ENCODE measurements at places on chromosomes 11 and 22. TPM values are rescaled to one million over a fixed set of nuclear protein-coding genes. Genes with fewer than 3 reads are reported as not detected.

YPEL4 gene
- 1.7 TPM for total RNA-seq

B4GALNT4 gene
- total RNA-seq, result 0.51 TPM

DDI1 gene
- total RNA-seq, result not detected

DNA sequence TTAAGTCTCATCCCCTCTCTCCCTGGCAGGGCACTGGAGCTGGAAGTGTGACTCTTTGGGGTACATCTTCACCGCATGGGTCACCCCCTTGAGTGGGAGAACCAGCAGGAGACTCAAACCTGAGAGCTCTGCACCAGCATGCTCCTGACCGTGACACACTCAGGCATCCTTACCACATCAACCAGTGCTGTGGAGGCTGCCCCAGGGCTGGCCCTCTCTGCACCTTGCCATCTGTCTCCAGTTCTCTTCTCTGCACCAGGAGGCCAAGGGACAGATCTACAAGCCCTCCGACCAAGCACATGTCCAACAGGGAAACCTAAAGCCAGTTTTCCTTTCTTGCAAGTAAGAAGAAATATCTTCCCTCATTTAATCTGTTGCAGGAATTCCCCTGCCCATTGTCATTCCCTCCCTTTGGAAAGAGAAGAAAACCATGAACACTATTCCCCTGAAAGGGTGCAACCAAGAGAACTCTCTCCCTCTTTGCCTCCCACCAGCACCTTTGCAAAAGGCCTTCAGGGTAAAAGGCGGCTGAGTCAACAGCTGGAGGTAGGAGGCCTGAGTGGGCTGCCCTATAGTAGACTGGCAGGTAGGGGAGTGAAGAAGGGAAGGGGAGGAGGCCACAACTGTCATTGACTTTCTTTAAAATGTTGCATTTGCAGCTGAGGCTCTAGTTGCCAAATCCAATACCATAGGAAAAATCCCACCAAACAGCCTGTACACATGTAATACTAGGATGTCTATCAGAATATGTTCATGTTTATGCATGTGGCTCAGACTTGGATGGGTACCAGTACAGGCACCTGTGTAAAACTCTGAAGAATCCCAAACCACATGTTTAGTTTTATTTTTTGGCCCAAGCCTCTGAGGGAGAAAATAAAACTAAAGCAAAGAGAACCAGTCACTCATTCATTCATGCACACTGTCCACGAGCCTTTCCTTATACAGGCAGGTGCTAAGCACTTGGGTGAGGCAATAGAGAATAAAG, 117.0 kb downstream of the WT1 start:
- no peak for DNase-seq

DNA sequence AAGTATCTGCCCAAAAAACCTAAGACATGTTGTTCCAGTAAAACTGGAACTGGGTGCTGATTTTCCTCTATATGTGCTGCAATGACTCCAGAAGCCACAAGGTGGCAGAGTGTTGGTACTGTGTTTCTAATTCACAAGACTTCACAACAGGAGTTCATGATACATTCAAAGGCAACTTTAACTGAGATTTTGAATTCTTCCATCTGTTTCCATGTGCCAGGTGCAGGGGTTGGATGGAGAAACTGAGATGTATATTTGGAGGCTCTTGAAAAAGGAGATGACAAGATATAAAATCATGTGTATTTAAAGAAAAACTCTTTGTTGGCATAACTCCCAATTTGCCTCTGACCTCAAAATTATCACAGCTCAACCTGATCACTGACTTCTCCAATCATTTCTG, 1098.6 kb upstream of the CCDC90B start:
- no peak for DNase-seq

- DNase-seq, result no peak
These were observed 307.5 kb downstream of the NTM start for GRCh38 chr11:131677828-131678470.

DNA sequence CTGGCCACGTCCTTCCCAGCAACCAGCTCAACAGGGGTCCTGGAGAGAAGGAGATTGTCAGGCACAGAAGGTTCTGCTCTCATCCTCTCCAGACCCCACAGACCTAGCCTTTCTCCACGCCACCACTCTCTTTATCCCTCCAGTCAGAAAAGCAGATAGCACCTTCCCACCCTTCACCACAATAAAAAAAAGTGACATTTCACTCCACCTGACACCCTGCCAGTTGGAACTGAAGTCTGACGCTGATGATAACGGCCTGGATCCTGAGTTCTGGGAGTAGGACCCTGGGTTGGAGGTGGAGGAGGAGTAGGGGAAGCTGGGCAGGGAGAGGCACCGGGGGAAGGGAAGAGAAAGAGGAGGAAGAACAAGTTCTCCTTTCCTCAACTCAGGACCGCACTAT, 127.5 kb upstream of the ANO1 start:
- DNase-seq, result no peak

CHRM1 gene
- not detected for total RNA-seq

GRCh38 chr11:12137938-12138731, 27.7 kb downstream of the MICAL2 start:
- DNase-seq, result peak; percentile 11

DNA sequence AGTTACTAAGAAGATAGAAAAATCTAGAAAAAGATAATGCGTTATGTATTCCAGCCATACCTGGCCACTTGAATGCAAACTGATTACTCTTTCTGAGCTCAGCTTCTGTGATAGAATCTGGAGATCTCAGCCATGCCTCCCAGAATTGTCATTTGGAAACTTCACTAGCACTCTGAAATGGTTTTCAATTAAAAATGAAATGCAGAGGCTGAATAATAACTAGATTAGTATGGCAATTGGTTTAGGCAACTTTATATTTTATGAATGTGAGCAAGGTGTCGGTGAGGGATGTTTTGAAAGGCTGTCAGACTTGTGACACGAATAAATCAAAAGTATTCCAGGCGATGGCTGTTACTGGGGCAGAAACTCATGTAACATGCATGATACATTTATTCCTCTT, 128.8 kb upstream of the SORL1-AS1 start:
- no peak for DNase-seq

- no peak for DNase-seq
These were observed 108.8 kb downstream of the MPPED1 start for GRCh38 chr22:43520632-43521039.

BARX2 gene
- total RNA-seq, result not detected

DAGLA gene
- 3.0 TPM for total RNA-seq

SERHL2 gene
- 1.8 TPM for total RNA-seq

DNA sequence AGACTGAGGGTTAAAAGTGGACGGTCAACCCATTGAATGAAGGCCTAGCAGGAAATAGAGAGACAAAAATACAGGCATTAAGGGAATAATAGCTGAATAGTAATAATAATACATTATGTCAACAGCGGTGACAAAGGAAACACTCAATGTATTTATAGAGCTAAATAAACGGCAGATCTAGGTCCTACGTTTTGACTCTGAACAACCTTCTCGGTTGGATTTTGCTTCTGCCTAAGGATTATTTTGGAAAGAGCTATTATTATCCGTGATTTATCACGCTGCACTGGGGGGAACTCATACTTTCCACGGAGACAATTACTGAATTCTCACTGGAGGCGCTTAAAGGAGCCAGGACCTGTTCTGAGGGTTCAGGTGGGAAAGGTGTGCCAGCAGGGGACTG, 118.2 kb upstream of the KIRREL3 start:
- no peak for DNase-seq

- DNase-seq, result no peak
These were observed 397.0 kb downstream of the ETS1 start for GRCh38 chr11:128190312-128190711.

FIBIN gene
- total RNA-seq, result 3.6 TPM

DNA sequence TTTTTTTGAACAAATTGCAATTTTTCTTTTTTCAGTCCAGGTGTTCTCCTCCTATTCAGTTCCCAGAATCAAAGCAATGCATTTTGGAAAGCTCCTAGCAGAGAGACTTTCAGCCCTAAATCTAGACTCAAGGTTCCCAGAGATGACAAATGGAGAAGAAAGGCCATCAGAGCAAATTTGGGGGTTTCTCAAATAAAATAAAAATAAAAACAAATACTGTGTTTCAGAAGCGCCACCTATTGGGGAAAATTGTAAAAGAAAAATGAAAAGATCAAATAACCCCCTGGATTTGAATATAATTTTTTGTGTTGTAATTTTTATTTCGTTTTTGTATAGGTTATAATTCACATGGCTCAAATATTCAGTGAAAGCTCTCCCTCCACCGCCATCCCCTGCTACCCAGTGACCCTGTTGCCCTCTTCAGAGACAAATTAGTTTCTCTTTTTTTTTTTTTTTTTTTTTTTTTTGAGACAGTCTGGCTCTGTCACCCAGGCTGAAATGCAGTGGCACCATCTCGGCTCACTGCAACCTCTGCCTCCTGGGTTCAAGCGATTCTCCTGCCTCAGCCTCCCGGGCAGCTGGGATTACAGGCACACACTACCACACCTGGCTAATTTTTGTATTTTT, 6.2 kb upstream of the UBE4A start:
- DNase-seq, result no peak

DNA sequence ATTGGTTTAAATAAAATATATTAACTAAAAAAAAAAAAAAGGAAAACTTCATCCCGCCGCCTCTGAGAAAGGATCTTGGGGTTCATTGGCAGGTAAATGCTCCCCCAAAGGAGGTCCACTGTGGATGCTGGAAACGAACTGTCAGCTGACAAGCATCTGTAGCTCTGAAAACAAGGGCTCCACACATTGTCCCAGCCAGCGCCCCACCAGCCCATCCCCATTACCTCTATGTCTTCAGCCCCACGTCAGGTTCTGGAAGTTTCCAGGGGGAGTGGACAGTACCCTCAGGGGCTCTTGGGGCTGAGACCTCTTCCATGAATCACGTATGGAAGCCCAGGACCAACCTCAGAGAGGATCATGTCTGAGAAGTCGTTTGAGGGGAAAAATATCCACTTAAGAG, 66.4 kb upstream of the WNT7B start:
- peak; percentile 54 for DNase-seq

DNA sequence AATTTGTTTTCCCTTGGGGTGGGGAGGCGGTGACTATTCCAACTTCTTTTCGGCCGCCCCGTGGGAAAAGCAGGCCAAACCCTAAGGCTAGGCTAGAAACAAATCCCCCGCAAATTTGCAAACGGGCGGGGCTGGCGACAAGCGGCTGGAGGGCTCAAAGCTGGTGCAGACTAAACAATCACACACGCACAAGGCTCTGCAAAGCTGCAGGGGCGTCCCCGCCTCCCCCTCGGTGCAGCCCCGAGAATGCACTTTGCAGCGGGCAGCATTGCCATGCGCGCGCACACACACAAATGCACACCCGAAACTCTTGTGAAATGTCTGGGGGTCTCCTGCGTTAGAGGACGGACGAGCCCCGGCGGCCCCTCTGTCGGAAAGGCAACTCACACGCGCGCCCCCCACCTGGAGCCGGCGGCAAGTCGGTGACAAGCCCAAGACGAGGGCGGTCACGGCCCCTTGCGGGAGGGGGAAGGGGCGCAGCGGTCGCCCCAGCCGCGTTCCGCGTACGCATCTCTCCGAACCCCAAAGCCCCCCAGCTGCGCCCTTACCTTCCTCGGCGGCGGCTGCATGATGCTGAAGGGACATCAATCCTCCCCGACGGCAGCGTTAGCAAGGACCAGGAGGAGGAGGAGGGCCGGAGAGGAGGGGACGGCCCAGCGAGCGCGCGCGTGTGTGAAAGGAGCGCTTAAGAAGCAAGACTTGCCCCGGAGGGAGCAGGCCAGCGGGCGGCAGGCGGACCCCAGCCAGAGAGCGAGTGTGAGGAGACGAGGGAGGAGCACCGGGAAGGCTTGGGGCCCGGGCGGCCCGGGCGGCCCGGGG, 600 bp downstream of the FCHSD2 start:
- DNase-seq, result peak; percentile 95

ANKK1 gene
- total RNA-seq, result 0.55 TPM

LRRN4CL gene
- not detected for total RNA-seq

MUC15 gene
- not detected for total RNA-seq

TMA7B gene
- 3.0 TPM for total RNA-seq

GRCh38 chr11:120293038-120293800, 31.9 kb upstream of the TLCD5 start:
- DNase-seq, result no peak

DNA sequence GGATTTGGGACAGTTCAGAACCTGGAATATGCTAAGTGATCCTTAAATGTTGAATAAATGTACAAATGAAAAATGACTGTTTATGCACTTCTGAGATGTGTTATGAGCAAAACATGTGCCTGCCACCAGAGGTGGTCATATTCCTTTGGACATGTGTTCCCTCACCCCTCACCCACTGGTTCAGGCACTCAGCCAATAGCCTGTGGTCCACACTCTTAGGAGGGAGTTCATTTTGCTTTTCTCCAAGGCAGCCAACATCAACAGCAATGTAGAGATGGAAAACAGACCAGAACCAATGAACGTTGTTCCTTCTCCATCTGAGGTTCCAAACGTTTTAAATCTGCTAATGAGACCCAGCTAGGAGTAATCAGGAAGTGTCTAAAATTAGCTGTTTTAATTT, 44.0 kb downstream of the RPUSD4 start:
- DNase-seq, result no peak

ISX gene
- total RNA-seq, result not detected

RAB39A gene
- 10.5 TPM for total RNA-seq

- DNase-seq, result no peak
These were observed 185.8 kb upstream of the POU2AF2 start for GRCh38 chr11:111059726-111060125.
